ENCODE measurements at places on chromosomes 5 and 9.

DNA sequence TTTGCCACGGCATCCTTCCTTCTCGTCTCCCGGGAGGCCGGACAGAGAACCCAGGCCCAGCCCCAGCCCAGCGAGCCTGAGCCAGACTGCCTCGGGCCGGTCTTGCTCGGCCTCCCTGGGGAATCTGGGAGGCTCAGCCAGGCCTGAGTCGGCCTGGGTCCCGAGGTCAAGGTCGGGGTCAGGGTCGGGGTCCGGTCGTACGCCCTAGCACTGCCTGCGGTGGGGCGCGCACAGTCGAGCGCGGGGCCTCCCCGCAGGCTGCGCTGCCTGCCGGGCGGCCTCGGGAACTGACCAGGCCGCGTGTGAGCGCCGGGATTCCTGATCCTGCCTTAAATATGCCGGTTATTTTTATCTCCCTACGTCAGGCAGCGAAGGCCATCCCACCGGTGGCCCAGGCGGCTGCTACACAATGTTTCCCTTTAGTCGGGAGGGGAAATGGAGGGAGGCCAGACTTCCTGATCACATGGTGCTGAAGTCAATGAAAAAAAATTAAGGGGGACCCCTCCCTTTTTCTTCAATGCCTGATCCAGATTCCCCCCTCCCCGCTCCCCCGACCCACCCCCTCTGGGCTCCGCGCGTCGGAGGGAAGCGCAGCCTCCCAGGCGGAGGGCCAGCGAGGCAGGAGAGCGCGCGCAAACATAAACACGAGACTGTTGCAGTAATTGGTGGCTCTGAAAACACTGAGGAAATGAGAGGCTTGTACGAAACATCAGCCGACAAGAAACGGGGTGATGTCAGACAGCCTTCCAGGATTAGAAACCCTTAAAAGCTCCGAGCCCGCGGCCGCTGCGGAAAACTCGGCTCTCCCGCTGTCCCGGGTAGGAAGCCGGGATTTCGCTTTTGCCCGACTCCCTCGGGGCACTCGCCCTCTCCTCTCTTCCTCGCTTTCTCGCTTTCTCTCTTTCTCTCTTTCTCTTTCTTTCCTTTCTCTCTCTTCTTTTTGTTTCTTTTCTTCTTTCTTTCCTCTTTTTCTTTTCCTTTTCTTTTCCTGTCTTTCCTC is 148.2 kb upstream of the KLF4 start:
- DNase-seq: peak; percentile 92

DNA sequence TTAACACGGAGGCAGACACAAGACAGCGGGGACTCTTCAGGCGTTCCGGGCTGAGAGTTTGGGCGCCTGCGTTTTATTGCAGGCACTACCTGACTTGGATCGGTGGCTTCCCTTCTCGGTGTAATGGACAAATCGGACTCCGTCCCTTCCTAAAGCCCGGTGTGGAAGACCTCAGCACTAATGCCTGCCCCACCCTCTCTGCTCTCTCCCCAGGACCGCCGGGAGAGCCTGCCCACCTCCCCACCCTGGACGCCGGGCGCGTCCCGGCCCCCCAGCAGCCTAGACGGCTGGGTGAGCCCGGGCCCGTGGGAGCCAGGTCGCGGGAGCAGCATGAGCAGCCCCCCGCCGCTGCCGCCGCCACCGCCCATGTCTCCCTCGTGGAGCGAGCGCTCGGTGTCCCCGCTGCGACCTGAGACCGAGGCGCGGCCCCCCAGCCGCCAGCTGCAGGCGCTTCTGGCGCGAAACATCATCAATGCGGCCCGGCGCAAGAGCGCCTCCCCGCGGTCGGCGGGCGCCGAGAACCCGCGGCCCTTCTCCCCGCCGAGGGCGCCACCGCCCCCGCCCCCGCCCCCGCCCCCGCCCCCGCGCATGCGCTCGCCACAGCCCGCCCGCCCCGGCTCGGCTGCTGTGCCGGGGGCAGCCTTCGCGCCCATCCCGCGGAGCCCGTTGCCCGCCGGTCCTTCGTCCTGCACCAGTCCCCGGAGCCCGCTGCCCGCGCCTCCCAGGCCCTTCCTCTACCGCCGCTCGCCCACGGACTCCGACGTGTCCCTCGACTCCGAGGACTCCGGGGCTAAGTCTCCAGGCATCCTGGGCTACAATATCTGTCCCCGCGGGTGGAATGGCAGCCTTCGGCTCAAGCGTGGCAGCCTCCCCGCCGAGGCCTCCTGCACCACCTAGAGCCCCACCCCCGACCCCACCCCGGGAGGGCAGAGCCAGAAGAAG is 4.6 kb upstream of the MYOZ3 start:
- DNase-seq: peak; percentile 60

GRCh38 chr9:121895818-121896544 is 197.1 kb downstream of the TTLL11 start:
- no peak for DNase-seq

DNA sequence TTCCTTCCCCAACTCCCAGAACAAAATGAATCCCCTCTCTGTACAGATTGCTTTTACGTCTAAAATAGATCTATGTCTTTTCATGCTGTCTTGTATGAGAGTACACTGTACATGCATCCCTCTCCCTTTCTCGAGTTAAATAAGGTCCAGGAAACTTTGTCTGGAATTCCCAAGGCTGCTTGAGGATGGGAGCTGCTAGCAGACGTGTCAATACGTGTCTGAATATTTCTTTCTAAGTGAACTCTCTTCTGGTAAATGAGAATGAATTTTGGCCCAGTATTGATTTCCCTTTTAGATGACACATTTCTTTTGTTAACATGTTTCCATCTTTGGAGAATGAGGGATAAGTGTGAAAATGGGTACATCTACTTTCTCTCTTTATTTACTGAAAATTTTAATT is 59.6 kb upstream of the GAS1 start:
- DNase-seq: no peak

GRCh38 chr5:168064457-168064856 is 227.0 kb upstream of the WWC1 start:
- DNase-seq: no peak

- no peak for DNase-seq
Observed at GRCh38 chr9:78605041-78606000, 308.4 kb downstream of the PSAT1 start.

DNA sequence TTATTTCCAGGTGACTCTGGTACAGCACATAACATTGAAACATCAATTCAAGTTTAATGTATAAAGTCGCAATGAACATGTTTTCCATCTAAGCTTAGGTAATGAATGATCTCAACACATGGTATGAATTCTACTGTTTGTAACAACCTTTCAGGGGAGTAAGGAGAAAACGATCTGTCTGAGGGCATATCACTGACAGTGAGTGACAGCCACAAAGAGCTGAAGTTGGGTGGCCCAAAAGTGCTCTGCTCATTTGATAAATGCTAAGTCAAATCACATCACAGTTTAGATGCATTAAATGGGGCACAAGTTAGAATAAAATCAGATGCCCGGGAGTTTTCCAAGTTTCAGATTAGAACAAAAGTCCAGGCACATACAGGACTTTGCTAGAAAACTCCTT is 1.2 kb downstream of the FANCC start:
- DNase-seq: no peak

DNA sequence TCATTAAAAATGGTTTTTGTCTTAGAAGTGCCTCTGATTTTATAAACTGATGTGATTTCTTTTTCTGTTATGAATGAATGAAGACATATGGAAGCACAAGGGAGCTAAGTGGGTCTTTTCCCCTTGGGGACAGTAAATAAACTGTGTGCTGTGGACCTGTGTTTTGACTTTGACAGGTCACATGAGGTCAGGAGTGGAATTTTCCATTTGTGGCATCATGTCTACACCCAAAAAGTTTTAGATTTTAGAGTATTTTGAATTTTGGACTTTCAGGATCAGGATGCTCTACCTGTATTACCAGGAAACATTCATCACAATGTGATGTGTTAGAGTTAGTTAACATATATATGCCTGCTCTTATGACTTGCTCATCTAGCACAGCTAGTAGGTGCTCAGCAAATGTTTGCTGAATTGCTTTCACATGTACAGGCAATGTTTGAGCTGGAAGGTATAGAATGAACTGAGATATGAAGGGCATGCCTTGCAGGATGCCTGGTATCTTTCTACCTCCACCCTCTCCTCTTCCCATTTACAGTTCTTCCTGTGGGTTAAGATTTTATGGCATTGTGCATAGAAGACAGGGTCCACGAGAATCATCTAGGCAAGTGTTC is 73.2 kb upstream of the NR3C1 start:
- no peak for DNase-seq

DNA sequence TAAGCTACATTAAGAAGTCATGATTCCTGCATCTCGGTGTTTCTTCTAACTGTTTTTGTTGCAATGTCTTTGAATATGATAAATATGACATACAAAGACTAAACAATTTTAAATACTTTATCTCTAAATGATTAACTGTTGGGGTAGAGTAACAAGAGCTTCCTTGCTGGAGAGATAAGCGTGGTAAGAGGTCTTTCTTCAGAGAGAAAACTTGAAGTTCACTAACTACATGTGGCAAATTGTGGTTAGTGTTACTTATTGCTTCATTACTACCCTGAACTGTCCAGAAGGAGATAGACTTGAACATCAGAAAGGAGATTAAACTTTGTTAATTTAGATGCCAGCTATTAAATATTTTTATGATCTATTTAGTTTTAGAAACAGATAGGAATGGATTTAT is 7.0 kb upstream of the ARSB start:
- DNase-seq: no peak

DNA sequence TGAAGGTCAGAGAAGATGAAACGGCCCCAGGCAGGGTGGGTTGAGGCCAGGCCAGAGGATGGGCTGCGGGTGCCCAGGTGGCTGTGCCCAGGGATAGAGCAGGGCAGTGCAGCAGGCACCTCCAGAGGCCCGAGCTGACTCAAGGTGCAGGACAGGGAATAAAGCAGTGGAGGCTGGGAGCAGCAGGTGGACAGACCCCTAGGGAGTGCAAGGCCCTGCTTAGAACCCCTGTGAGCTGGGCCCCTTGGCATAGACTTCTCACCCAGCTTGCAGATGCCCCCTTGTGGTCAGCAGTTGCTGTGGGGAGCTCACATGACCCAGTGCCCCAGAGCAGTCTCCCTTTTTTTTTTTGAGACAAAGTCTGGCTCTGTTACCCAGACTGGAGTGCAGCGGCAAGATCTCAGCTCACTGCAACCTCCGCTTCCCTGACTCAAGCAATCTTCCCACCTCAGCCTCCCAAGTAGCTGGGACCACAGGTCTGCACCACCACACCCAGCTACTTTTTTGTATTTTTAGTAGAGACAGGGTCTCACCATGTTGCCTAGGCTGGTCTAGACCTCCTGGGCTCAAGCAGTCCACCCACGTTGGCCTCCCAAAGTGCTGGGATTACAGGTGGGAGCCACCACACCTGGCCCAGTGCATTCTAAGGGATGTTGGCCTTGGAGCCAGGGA is 118.8 kb downstream of the WNK2 start:
- DNase-seq: peak; percentile 58

DNA sequence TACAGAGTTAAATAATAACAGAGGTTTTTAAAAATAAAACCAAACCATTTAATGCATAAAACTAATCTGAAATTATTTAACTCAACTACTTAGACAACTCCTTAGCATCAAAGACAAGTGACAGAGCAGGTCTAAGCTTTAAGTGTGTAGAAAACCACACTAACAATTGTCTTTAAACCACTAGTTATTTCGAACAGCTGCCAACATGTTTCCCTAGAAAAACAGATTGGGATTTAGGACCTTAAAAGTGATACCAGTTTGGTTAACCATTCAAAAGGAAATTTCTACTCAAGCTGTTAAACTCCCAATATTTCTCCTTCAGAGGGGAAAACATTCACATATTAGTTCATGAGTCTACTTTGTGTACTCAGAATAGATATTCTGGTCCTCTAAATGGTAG is 208.7 kb downstream of the BNC2 start:
- DNase-seq: no peak

- DNase-seq: no peak
Observed at GRCh38 chr5:156681265-156681664, 168.8 kb upstream of the PPP1R2B start.

GRCh38 chr5:172503925-172504700 is 49.8 kb upstream of the SH3PXD2B start:
- no peak for DNase-seq

- DNase-seq: no peak
Observed at GRCh38 chr9:106921341-106921899, 58.5 kb downstream of the ZNF462 start.

GRCh38 chr9:34647651-34648050 is 1.2 kb downstream of the GALT start:
- no peak for DNase-seq

GRCh38 chr5:135393691-135394090 is 5.3 kb downstream of the MACROH2A1 start:
- DNase-seq: no peak

GRCh38 chr9:116405321-116405720 is 251.7 kb downstream of the PAPPA start:
- DNase-seq: no peak

- no peak for DNase-seq
Observed at GRCh38 chr5:29758986-29759421, 1434.5 kb upstream of the CDH6 start.

DNA sequence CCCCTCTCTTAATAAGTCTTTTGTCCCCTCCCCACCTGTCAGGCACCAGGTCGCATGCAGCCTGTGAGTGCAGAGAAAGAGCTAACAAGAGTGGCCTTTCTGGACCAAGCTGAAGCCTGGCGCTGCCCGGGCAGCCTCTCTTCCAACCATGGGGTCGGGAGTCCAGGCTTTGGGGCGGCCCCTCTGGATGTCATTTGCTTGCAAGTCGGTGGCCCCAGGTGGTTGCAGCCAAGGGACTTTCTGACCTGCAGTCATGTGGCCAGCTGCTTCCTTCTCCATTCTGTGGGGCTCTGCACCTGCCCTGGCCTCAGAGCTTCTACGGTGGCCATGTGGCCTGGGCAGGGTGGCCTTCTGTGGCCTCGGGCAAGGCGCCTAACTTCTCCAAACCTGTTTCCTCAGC is 159.7 kb downstream of the DAB2IP start:
- no peak for DNase-seq

DNA sequence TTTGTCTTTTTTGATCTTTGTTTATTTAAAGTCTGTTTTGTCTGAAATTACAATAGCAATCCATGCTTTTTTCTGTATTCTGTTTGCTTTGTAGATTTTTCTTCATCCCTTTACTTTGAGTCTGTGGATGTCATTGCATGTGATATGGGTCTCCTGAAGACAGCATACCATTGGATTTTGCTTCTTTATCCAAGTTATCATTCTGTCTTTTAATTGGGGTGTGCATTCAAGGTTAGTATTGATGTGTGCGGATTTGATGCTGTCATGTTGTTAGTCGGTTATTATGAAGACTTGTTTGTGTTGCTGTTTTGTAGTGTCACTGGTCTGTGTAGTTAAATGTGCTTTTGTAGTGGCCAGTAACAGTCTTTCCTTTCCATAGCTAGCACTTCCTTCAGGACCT is 23.0 kb downstream of the POLK start:
- DNase-seq: no peak

GRCh38 chr5:136242611-136243010 is 49.6 kb upstream of the SMIM32 start:
- DNase-seq: no peak

DNA sequence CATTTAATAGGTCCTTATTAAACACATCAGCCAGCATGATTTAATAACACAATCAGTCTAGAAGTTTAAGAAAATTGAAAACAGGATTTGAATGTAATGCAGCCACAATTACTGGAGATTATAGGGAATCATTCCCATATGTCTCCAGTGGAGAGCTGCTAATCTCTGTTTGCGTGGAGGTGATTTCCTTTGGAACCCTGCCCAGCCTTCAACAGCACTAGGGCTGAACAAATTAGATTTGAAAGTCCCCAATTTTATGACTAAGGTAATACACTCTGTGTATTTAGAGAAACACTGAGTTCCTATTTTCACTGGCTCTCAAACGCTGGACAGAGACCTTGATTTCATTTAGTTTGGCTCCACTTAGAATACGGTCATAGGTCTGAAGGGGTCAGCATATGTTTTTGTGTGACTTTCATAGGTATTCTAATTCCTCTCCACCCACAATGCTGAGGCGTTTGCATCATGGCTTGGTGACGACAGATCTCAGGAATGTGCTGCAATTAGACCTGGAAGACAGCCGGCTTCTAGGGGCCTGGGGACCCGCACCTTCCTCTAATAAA is 508.3 kb downstream of the EBF1 start:
- DNase-seq: no peak
